ENCODE measurements at places on chromosomes 7 and 10.

DNA sequence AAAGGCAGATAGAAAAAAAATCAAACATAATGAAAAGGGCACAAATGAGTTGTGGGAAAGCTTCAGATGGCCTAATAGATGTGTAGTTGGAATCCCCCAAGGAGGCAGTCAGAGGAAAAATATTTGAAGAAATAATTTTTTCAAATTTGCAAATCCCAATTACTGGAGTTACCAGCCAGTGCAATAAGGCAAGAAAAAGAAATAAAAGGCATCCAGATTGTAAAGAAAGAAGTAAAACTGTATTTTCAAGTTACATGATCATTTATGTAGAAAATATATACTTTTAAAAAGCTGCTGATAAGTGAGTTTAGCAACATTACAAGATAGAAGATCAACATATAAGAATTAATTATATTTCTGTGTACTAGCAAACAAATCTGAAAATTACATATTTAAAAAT lies 329.0 kb downstream of the SDK1 start:
- no peak for DNase-seq

- no peak for DNase-seq
Observed at GRCh38 chr10:122331615-122332446, 42.7 kb upstream of the PLEKHA1 start.

DNA sequence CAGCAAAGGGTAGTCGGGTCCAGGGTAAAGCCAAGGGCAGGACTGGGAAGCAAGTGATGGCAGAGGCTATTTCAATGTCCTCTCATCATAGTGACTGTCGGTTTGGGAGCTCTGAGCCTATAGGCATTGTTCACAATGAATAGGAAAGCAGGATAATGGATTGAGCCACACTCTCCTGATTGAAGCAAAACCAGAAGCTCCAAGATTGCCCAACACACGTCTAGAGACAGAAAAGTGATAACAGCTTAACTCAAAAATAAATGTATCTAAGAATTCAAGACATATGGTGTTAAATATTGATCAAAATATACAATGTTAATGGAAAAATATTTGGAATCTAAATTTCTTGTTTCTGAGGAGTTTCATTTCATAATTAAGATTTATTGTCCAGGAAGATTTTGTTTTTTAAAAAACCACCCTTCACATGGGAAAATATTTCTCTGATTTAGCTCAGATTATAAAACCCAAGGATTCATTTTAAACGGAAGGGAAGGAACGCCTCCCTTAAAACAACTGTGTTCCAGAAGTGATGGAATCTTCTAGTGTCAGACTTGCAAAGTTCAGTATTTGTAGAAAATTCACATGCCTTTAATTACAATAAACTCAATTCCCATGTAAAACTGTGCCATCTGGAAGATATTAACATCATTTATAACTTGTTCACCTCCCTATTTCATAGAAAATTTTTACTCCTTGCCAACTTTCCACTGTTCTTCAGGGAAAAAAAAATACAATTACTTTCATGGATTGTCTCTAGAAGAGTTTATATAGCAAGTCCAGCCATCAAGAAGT lies 54.5 kb downstream of the NRP1 start:
- DNase-seq = no peak

DNA sequence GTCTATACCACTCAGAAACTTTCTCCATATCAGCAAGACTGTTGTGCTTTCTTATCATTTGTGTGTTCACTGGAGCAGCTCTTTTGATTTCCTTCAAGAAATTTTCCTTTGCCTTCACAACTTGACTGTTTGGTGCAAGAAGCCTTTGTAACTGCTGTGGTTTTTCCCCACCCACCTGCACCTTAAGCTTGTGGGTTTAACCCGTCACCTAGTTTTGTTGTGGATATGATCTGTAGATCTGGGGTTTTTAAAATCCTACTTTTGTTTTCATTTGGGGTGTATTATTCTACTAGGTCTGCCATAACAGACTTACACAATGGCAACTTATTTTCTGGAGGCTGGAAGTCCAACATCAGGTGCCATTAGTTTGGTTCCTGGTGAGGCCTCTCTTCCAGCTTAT lies 30.5 kb upstream of the CHST3 start:
- DNase-seq = no peak

DNA sequence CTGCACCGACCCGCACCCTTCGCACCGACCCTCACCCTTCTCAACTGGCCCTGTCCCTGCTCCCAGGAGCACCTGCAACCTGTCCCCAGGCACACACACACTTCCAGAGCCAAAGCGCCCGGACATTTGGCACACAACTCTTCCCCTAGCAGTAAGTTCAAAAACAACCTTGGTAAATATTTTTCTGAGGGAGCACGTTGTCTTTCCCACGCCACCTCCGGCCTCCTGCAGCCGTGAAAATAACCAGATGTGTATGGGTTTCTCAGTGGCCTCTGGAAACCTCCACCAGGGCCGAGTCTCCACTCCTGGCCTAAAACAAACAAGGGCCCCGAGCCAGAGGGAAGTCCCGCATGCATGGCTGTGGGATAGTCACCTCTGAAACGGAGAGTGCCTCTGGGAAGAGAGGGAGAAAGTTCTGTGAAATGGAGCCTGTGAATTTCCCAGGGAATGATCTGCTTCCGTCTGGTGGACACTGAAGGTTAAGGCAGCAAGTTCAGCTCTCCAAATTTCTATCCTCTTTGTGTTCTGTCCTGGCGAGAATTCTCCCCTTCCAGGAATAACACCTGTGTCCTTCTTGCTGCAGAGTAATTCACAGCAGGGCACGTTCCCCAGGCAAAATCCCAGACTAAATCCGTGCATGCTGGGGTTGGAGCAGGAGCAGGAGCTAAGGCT lies 15.8 kb downstream of the PODXL start:
- DNase-seq = no peak

DNA sequence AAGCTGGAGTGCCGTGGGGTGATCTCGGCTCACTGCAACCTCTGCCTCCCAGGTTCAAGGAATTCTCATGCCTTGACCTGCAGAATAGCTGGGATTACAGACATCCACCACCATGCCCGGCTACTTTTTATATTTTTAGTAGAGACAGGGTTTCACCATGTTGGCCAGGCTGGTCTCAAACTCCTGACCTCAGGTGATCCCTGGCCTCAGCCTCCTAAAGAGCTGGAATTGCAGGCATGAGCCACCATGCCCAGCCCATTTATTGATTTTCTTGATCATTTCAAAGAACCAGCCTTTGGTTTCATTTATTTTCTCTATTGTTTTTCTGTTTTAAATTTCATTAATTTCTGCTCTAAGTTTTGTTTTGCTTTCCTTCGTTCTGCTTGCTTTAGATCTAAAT lies 50.3 kb downstream of the GUSB start:
- no peak for DNase-seq

DNA sequence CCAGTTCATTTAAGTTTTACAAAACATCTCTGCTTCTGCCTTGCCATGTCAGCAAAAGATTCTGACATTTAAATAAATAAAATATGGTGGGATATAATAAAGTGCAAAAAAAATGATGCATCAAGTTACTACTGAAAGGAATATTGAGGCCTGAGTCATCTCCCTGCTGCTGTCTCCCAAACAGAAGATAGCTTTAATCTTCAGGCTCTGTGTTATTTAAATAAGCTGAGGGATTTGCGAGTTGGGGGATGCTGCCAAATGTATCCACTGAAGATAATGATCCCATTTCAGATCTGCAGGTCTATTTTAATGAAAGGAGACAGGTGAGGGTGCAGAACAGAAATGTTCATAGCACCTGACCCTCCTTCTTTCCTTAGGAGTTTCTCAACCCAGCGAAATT lies 720.8 kb downstream of the AUTS2 start:
- DNase-seq = no peak

DNA sequence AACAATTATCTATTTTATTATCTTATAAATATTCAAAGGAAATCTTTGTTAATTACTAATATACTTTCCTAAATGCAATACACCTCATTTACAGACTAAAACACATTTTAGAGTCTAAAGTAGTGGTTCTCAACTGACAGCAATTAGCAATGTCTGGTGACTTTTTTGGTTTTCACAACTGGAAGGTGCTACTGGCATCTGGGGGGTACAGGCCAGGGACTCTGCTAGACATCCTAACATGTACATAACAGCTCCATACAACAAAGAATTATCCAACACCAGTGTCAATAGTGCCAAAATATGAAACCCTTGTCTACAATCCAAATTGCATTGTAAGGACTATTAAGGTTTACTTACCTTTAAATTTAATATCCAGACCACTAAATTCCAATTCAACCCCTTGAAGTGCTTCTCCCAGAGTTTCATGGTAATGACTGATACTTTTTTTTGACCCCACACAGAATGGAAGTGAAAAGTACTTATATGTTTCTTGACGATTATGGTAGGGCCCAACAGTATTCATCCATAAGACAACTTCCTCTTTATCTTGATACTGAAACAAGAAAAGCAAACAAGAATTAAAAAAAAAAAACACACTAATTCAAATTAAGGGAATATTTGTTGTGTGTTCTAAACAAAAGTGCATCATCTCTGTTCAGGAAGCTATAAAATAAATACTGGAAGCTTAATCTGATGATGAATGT lies 10.4 kb downstream of the TM9SF3 start:
- DNase-seq = no peak

GRCh38 chr7:110780712-110781111 lies 310.2 kb upstream of the LRRN3 start:
- no peak for DNase-seq

DNA sequence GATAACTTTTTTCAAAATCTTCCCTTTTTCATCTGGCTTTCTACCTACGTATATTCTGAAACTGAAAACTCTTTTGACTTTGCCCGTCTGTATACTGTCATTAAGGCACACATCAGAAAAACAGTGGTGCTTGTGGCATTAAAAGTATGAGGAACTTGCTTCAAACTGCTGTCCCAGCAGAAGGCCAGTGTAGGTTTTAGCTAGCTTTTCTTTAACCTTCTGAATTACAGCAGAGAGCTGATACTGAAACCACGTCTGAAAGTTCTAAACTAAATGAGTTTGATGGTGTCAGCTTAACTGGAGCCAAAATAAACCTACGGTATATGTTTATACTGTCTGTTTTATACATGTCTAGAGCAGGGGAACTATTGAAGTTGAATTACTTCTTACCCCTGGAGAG lies 283.4 kb downstream of the TFEC start:
- no peak for DNase-seq

DNA sequence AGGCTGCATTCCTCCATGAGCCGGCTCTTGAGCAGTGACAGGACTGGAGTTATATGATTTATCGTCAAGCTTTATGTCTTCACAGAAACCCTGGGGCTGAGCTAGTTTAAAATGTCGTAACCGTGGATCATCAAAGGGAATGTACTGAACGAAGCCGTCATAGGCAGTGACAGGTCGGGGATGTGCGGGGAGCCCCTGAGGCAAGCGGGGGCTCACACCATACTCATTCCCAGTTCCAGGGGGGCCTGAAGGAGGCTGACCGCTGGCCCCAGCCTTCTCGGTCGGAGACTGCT lies 30.7 kb downstream of the JCAD start:
- DNase-seq = no peak

- no peak for DNase-seq
Observed at GRCh38 chr10:127376071-127376470, 173.0 kb upstream of the NPS start.

DNA sequence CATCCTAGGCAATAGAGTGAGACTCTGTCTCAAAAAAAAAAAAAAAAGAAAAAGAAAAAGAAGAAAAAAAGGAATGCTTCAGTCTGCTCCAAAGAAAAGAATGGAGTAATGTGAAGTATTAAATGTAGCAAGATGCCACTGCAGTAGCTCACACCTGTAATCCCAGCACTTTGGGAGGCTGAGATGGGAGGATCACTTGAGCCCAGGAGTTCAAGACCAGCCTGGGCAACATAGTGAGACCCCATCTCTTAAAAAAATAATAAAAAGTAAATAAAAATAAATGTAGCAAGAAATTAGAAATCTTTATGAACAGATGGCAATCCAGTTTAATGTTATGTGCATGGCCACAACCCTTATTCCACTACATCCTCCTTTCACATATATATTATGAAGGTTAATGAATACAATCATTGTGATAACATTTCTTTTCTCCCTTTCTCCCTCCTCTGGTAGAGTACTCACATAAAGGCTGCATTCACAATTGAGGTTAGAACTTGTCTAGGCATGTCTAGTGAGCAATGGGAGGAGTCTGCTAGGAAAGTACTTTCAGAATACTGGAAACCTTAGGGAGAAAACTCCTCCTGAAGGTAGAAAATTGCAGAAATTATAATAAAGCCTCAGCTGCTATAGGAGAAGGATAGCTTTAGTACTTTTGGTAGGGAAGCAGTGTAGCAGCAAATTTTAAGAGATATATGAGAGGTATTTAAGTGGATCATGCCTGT lies 20.4 kb downstream of the KLLN start:
- no peak for DNase-seq

GRCh38 chr10:124939290-124939689 lies 2.6 kb upstream of the ZRANB1 start:
- no peak for DNase-seq

DNA sequence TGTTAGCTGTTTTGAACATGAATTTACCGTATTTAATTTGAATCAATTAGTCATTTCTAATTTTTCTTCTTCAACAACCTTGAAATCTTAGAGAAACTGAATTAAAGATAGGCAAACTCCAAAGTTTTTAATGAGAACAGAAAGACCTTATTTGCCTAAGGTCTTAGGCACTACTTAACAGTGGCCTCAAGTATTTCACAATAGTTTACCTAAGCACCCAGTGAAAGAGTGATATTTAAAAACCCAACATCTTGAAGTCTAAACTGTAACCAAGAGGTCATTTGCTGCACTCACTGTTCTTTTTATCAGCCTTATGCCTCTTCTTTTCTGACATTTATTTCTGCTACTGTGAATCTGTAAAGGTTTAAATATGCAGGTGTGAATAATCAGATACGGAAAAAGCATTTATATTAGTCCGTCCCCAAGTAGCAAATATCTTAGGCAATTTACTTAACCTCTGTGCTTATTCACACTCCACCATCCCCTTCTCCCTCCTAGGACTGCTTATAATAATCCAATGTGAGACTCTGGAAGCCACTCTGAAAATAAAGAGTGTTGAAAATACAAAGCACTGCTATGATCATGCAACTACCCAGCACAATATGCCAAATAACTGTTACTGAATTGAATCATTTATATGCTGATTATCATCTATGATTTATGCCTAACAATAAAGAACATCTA lies 105.7 kb downstream of the ELAPOR2 start:
- no peak for DNase-seq

DNA sequence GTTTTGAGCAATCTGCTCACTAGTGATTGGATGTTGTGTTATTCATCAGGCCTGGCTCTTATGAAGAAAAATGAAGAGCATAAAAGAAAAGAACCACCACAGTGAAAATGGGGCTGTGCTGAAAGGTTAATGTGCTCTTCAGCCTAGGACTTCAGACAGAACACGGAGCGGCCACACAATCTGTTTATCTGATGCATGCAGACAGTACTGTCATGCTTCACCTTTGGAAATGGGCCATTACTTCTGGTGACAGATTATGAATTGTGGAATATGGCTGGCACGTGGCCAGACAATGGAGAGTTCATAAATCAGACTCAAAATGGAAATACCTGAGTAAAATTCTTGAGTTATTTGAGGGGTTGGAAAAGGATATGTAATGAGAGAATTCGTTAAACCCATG lies 86.0 kb upstream of the NOBOX start:
- no peak for DNase-seq

Data from CD8-positive, alpha-beta T cell (primary cell).